AG08396 (cell line): ENCODE measurements at places on chromosomes 5 and 9.
A peak's percentile ranks its signal among the peaks of the same experiment; 100 is the strongest.

DNA sequence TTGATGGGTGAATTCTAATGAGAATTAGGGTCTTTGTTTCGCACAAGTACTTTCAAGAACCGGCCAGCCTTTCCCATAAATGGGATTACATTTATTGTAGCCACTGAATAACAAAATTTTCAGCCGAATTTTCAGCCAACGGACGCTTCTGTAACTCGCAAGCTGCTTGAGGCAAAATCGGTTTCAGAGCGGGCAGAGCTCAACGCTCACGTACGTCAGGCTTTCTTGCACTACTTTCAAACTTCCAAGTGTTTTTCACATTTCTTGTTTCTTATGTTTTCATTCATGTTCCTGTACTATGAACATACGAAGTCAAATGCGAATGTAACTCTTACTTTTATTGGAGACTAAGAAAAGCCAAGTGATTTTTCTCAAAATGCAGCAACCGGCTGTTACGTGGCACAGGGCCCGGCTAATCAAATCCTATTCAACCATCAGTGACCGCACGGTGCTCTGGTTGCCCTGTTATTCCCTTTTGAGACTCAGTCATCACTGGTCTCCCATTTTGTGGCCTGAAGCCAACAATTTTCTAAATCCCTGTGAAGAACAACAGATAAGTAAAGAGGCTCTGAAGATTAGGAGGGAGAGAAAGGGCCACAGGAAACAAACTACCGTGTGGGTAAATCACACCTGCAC, 68.5 kb downstream of the SLC28A3 start:
- DNase-seq = no peak

- DNase-seq = no peak
Observed at GRCh38 chr5:83472213-83472507, 616 bp downstream of the VCAN start.

DNA sequence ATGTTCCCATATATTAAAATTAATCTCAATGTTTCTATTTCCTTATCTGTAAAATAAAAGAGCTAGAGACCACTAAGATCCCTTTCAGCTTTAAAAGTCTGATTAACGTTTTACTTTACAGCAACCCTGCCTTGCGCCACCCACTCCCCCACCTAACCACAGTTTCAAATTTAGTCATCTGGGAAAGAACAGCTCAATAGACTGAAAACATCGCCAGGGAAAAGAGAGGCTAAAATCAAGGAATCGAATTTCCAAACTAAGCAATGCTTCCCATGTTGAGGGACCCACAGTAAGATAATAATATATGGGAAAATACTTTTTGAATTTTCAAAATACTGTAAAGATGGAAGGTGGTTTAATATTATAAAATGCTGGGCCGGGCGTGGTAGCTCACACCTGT, 6.6 kb downstream of the SAXO1 start:
- no peak for DNase-seq

GRCh38 chr9:137369061-137369787, 53.7 kb downstream of the EXD3 start:
- no peak for DNase-seq

GRCh38 chr5:73768-74502, 18.0 kb upstream of the PLEKHG4B start:
- no peak for DNase-seq

DNA sequence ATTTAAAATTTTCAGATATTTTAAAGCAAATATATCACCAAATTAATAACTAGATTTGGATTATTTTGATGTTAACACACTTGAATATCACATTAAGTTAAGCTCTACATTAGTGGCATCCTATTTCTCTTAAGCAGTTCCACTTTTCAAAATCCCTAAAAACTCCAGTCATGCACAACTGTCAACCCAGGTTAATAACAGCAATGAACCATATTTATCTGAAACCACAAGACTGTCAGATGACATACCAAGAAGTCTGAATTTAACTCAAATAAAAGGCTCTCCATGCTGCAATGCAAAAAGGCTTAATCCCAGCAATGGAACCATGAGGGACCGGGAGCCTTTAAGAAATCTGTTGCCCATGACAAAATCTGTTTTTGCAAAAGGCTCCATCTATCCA, 27.5 kb downstream of the FNIP1 start:
- no peak for DNase-seq

DNA sequence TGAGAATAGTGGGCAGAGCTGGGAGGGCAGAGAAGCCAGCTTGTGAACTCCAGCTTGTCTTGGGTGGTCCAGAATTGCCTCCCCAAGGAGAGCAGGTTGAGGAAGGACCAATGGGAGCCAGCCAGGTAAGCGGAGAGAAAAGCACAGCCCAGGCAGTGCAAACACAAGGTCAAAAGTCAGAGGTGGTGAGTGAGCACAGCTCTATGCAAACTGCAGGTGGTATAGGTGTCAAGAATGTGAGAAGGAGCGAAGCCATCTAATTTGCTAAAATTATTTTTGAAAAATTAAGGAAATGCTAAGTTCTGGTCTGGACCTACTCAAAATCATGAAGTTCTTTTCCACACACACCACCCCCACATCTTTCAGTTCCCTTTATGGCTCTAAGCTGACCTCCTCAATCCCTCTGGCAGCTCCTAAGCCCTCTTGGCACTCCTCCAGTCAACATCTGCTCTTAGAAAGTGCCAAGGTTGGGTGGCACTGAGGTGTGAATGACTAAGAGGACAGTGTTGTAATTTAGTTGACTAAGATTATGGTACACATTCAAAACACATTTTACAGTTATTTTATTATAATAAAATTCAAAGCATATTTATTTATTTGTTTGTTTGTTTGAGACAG, 6.6 kb upstream of the OTULINL start:
- DNase-seq = no peak

DNA sequence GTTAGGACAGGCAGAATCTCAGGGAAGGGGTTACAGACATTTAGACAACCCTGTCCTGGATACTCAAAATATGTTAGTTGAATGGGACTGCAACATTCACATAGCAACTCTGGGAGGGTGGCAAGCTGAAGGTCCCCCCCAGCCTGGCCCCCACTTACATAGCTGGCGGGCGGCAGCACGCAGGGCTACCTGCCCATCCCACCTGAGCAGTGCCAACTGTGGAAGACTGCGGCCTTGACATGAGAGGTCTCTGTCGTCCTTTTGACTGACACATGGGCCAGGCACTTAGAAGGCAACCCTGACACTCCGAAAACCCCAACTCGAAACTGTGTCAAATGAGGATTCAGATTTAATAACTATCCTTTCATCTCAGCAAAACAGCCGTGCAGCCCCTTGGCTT, 16.5 kb downstream of the PAX5 start:
- no peak for DNase-seq

- DNase-seq = peak; percentile 30
Observed at GRCh38 chr9:92278110-92278509, 15.4 kb downstream of the IARS1 start.

- no peak for DNase-seq
Observed at GRCh38 chr5:35773967-35774366, 82.7 kb upstream of the IL7R start.

DNA sequence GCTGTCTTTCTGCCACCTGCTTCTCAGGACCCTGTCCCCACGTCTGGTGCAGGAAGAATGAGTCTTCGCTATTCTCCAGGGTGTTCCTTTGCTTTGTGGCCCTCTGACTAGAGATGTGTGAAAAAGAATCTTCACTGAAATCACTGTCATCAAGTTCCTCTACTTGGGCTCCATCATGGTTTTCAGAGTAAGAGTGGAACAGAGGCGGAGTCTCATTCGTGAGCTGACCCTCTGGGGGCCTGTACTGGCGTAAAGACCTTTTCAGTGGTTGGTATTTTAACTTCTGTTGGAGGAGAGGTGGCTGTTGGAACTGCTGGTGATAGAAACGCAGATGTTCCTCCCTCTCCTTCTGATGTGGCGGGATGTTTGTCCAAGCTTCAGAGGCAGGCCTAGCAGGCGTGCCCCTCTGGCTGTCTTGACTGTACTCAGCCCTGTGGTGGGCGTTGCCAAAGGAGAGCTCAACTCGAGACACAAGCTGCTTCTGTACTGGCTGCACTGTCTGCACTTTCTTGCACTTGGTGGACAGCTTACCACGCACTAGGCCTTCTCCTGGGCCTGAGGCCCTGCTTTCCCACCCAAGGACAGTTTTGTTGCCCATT, 72.0 kb downstream of the KIF24 start:
- no peak for DNase-seq

GRCh38 chr5:3729631-3730030, 134.0 kb downstream of the IRX1 start:
- DNase-seq = no peak

- DNase-seq = peak; percentile 97
Observed at GRCh38 chr9:109012876-109013678, at the start of gene CTNNAL1. Gene CTNNAL1, minus strand, starts transcription at chr9:109013499. Its CDS starts 57 bp downstream, at chr9:109013442.

DNA sequence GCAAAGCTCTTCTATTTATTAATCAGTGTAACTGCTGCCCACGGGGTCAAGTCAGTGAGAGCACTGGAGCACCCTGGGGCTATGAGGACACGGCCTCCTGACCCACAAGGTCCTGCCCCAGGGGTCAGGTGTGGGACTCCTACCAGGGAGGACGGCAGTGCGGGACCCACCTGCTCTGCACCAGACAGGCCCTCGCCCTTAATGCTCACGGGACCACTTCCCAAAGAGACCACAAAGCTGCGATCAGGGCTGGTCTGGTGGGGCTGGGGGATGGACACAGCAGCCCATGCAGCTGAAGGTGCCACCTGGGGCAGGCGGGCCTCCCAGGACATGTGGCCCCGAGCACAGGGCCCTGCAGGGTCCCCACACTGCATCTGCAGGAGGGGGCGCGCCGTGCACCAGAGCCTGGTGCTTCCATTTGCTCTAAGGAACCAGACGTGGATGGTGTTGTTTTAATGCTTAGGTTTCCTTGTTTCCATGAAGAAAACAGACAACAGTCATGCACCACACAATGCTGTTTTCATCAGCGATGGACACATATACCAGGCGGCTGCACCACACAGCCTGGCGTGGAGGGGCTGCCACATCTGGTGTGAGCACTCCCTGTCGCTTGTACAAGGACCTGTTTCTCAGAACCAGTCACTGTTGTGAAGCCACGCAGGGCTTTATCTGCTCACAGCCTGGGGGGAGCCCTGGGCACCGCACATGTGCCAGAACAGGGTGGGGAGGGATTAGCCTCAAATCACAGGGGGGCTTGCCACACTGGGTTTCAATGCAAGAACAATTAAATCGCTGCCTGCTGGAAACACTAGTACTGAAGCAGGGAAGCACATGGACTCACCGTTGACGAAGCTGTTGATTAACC, 22.6 kb downstream of the CLPTM1L start:
- no peak for DNase-seq

GRCh38 chr9:86443992-86444391, 89.8 kb upstream of the TUT7 start:
- DNase-seq = no peak

DNA sequence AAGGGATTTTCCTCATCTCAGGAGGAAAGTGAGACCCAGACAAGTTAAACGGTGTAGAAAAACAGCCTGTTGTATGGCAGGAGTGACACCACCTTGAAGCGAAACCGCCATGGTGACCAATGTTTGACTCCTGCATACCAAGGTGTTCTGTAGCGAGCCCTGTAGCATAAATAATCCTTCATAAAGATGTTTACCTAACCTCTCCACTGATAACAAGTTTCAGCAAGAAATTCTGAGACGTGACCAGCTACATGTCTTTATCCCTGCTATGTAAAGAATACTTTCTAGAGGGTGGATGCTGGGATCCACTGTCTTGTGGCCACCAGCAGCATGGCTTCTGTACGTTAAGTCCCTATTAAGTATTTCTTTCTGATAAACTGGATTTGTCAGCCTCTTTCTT, 148.1 kb downstream of the MPDZ start:
- DNase-seq = no peak

- DNase-seq = peak; percentile 58
Observed at GRCh38 chr9:82606492-82607382, 456.2 kb downstream of the RASEF start.

DNA sequence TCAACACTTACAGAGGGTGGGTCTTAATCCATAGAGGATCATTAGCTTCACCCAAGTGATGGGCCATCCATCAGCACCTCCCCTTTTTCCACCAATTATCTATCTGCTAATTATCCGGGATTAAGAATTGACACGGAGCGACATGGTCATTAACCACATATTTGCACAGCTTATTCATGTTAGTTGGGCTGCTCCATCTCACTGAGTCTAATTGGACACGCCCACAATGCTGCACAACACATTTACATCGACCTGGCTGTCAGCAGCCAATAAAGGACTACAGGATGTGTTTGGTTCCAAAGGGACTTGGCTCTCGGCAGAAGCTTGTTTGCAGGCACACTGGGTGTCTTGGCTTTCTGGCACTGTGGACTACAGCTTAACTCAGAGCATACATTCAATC, 21.6 kb downstream of the FOXE1 start:
- DNase-seq = no peak

GRCh38 chr9:36930941-36931340, 103.1 kb downstream of the PAX5 start:
- no peak for DNase-seq

GRCh38 chr5:54993318-54993717, 7.9 kb upstream of the ESM1 start:
- DNase-seq = no peak

DNA sequence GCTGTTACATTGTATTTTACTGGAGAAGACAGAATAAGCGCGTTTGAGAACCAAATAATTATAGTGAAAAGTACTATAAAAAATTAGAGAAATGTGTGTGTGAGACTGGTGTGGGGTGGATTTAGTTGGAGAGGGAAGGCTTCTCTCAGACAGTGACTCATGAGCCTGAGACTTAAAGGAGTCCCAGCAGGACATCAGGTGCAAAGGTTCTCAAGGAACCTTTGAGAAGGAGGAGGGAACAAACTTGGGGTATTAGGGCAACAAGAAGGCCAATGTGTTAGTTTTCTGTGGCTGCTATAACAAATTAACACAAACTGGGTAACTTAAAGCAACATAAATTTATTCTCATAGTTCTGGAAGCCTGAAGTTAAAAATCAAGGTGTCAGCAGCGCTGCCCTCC, 4.9 kb downstream of the DDX4 start:
- DNase-seq = no peak

DNA sequence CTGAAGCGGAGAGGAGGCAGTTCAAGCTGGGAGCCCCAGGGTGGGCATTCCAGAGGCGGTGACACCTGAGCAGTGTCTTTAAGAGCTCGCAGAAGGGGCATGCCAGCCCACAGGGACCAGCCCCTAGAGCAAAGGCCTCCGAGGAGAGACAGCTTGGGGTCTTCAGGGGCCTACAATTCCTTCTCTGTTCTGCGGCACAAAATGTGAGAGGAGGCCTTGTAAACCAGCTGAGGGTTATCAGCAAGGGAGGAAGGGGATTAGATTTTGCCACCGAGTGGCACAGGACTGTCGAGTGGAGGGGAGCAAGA, 505 bp upstream of the SIGMAR1 start:
- DNase-seq = no peak

GRCh38 chr5:146018514-146019375, 82.4 kb downstream of the SH3RF2 start:
- no peak for DNase-seq

- DNase-seq = no peak
Observed at GRCh38 chr5:138932171-138932810, 57.2 kb upstream of the LRRTM2 start.

DNA sequence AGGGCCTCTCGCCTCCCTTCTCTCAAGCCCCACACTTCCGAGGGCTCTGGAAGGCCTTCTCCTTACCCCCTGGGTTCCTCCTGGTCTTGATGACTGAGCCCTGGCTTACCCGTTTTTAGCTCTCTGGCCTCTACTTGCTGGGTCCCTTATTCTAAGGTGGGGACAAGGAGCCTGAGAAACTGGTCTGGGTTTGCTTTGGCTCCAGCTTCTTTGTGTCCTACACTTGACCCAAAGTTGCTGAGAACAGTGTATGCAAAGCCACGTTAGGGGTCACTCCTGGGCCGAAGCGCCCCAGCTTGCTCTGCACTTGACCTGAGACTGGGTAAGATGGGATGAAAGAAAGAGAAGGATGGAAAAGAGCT, 788 bp downstream of the ZNF346 start:
- DNase-seq = peak; percentile 45
